ENCODE measurements at places on chromosomes 12 and 14. TPM values are rescaled to one million over a fixed set of nuclear protein-coding genes. Genes with fewer than 3 reads are reported as not detected.
A peak's percentile ranks its signal among the peaks of the same experiment; 100 is the strongest.

GRCh38 chr12:46430340-46430948 lies 57.9 kb upstream of the SLC38A2 start:
- DNase-seq, result peak; percentile 14

- DNase-seq, result peak; percentile 59
Measured at GRCh38 chr12:104877103-104877705, 80.9 kb downstream of the SLC41A2 start.

DNA sequence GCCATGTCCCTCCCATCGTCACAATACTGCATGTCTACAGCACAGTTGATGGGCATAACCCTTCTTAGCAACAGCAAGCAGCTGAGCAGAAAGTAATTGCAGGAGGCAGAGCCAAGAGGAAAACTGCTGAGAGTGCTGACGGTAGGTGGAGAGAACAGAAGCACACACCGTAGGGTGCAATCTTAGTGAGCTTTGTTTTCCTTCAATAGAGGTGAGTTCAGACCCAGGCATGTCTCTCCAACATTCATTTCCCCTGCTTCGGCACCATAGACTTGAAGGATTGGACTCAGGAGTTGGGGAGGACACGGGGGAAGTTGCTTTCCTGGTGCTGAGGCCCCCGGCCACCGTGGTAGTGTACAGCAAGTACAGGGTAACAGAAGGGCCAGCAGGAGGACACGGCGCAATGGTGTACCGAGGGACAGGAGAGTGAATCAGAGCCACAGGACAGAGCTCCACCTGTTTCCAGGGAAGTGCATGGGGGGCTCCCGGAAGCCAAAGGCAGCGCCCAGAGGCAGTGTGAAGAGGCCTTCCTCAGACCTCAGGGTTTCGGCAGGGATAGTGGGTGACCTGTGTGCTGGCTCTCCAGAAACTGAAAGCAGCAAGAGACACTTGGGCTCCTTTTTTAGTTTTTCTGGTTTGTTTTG lies 36.3 kb upstream of the SINHCAF start:
- DNase-seq, result no peak

DNA sequence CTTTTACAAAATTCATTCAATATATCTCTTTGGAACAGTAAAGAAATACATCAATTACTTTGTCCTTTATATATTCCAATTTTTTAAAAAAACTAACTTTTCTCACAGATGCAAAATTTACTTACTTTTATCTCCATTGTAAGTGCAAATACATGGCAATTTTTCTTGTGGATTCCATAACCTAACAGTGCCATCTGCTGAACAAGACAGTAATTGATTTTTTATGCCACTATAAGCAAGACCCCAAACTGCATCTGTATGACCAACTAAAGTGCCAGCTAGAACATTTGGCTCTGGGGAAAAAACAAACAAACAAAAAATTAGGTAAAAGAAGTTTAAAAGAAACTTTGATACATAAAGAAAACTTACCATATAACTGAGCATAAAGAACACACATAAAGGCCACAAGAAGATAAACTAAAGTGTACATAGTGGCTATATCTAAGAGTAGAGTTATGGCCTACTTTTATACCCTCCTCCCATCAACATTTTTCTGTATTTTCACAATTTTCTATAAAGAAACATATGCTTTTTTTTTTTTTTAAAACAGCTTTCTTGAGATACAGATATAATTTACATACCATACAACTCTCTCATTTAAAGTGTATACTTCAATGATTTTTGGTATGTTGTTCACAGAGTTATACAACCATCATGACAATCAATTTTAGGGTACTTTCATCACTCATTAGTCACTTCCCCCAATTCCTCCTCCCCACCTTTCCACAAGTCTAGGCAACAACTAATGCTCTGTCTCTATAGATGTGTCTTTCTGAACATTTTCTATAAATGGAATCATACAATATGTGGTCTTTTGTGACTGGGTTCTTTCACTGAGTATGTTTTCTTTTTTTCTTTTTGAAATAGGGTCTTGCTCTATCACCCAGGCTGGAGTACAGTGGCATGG lies 32.6 kb downstream of the COCH start:
- DNase-seq, result peak; percentile 46

Gene NEDD1
- total RNA-seq, result 37.3 TPM
